ENCODE measurements at places on chromosomes 7 and 10.

- peak; percentile 91 for DNase-seq
Observed at GRCh38 chr7:76069238-76069638, 21.3 kb downstream of the MDH2 start.

DNA sequence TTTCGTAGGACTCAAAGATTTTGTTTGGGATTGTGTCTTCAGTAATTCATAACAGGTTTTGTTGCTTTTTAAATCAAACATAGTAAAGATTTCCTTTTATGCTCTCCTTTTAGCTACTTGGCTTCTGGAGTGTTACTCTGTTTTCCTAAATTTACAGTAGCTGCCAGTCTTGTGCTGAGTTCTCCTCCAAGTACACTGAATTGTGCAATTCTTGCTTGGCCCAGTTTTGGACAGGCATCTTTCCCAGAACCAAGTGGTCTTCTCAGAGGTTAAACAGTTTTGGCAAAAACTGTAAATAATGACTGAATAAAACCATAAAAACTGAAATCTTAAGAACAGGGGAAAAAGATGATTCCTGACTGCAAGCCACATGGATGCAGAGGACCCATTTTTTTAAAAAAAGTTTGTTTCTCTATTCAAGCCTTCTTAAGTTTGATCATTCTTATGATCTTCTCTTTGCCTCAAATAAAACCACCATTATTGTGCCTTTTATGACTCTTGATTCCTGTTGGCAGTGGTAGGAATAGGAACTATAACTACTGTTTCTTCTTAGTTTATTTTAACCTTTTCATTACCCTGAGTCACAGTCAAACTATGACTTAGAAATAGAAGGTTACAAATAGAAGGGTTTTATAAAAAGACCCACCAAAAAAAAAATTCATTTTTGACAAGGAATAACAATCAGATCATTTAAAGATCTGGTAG lies 88.0 kb downstream of the MDFIC start:
- no peak for DNase-seq

DNA sequence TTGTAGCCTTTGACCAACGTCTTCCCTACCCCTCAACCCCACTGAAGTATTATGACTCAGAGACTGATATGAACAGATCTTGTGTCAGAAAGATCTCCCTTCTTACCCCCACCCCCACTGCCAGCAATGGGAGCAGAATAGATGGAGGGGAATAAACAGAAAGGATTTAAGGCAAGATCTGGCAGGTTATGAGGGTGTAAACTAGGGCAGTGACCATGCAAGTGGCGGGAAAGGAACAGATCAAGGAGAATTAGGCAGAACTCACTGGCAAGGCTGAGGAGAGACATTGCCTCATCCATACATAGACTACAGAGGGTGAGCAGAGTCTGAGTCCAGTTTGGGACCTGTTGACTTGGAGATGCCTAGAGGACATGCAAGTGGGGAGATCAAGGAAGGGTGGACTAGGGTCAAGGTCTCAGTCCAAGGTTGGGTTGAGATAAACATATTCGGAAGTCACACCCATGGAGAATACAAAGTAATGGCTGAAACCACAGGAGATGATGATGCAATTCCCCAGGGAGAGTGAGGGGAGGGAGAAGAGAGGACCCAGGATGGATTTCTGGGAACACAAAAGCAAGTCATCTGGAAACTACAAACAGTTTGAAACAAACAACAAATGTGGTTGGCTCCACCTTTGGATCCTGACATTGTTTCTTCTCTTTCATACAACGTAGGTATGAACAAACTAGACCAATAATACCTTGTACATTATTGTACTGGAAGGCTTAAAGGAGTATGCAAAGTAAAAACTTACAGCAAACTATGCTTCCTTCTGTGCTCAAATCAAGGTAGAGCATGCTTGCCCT lies 44.9 kb upstream of the IL6 start:
- DNase-seq, result no peak

DNA sequence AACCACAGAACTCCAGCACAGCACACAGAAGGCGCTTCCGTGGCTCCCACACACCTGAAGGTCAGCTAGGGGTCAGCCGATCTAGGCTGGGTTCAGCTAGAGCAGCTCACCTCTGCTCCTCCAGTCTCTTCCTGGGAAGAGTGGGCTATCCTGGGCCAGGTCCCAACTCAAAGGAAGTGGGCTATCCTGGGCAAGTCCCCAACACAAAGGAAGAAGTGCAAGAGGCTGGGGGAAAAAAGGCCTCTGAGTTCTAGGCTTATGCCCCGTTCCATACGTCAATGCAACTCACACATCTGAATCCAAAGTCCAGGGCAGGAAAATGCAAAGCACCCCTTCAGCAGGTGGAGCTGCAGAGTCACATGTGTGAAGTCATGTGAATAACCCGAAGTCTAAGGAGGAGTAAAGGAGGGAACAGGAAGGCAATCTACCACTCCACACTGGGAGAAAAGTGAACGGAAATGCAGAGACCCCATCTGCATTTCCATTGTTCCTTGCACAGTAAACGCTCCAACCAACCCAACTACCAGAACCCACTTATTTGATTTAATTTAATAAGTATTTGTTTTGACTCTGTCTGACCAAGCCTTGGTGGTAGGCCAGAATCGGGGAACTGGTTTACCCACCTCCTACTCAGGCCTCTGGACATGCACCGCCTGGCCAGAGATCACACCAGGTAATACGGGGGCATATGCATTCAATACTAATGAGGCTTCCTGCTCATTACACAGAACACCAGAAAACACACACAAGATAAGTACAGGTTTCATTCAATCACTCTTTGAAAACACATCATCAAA lies 95.5 kb upstream of the RNF32 start:
- no peak for DNase-seq

DNA sequence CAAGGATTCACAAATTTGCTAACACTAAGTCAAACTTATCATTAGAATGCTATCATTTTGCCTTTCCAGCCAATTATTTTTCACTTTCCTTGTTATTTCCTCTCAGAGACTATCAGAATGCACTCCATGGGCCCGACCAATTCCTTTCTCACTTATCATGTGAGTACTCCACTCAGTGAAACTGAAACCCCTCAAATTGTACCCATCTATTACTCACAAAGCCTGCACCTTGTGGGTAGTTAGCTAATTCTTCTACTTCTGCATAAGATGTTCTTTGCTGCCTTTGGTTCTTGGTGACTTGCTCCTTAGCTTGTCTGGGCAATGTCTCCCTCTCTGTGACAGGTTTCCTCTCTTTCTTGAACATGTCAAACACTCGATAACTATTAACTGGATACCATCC lies 35.2 kb upstream of the MBL2 start:
- DNase-seq, result no peak
